Pulmonary artery endothelial cell (primary cell): ENCODE measurements at places on chromosomes 13 and 19. TPM values are rescaled to one million over a fixed set of nuclear protein-coding genes. Genes with fewer than 3 reads are reported as not detected.

GRCh38 chr13:86862137-86862536, 809.0 kb upstream of the SLITRK5 start:
- no peak for DNase-seq

DNA sequence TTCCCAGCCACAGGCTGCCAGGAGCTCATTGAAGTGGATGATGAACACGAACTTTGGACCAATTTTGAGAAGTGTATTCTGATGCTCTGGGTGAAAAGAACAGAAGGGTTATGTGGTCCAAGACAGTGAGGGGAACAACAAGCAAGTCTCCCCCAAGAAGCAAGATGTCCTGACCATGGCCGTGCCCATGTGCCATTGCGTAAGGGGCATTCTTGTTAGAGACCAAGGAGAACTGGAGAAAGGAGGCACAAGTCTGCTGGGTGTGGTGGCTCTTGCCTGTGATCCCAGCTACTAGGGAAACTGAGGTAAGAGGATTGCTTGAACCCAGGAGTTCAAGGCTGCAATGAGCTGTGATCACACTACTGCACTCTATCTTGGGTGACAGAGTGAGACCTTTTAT, 27.0 kb upstream of the UBAC2 start:
- DNase-seq: no peak

DNA sequence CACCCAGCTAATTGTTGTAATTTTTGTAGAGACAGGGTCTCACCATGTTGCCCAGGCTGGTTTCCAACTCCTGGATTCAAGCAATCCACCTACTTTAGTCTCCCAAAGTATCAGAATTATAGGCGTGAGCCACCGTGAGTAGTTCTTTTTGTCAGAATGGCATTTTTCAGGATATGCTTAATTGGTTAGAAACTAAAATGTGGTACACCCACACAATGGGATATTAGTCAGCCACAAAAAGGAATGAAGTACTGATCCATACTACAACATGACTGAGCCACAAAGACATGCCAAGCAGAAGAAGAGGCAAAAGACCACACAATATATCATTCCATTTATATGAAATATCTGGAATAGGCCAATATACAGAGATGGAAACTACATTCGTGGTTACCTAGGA, 41.7 kb upstream of the MAP3K10 start:
- DNase-seq: no peak

HIPK4 gene
- 0.07 TPM in 1 of 2 replicates, not detected in the other for total RNA-seq

ONECUT3 gene
- not detected in 2 replicates for total RNA-seq
